ENCODE measurements at places on chromosomes 11 and 22. TPM values are rescaled to one million over a fixed set of nuclear protein-coding genes. Genes with fewer than 3 reads are reported as not detected.

- DNase-seq, result no peak
Measured at GRCh38 chr11:27444801-27445215, 27.8 kb downstream of the LGR4 start.

DNA sequence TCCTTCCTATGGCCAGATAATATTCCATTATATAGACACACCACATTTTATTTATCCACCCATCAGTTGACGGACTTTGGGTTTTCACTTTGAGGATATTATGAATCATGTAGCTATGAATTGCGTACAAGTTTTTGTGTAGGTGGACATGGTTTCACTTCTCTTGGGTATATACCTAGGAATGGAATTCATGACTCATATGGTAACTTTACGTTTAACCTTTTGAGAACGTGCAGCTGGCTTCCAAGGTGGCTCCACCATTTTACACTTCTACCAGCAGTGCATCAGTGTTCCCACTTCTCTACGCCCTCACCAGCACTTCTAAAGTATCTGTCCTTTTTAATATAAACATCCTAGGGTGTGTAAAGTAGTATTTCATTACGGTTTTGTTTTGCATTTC is 112.0 kb downstream of the PLEKHA7 start:
- no peak for DNase-seq

- no peak for DNase-seq
Measured at GRCh38 chr11:96057502-96057901, 133.6 kb upstream of the MTMR2 start.

- DNase-seq, result no peak
Measured at GRCh38 chr11:21897752-21898151, 295.1 kb upstream of the ANO5 start.

- no peak for DNase-seq
Measured at GRCh38 chr11:135008412-135008811, 596.4 kb upstream of the B3GAT1 start.

The MIAT gene
- 0.34 TPM for total RNA-seq

The APOL5 gene
- total RNA-seq, result not detected

The RIMBP3C gene
- not detected for total RNA-seq

The OR2AG1 gene
- not detected for total RNA-seq

The MS4A15 gene
- total RNA-seq, result not detected

DNA sequence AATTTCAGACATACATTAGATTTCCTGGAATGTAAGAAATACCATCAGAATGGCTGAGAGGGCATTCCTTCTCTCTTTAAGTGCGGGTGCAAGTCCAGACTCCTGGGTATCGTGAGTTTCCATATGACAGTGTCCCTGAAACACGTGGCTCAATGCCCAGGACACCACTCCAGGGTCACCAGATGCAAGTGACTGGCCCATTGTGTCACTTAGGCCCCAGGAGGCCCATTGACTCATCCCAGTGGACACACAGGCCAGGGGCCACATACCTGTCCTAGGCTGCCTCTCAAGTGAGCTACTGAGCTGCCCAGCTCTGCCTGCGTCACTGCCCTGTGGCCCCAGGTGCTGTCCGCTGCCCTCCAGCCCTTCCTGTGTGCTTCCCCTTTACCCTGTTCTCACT is 18.5 kb downstream of the FBLN1 start:
- DNase-seq, result no peak

The TEAD1 gene
- 147 TPM for total RNA-seq

DNA sequence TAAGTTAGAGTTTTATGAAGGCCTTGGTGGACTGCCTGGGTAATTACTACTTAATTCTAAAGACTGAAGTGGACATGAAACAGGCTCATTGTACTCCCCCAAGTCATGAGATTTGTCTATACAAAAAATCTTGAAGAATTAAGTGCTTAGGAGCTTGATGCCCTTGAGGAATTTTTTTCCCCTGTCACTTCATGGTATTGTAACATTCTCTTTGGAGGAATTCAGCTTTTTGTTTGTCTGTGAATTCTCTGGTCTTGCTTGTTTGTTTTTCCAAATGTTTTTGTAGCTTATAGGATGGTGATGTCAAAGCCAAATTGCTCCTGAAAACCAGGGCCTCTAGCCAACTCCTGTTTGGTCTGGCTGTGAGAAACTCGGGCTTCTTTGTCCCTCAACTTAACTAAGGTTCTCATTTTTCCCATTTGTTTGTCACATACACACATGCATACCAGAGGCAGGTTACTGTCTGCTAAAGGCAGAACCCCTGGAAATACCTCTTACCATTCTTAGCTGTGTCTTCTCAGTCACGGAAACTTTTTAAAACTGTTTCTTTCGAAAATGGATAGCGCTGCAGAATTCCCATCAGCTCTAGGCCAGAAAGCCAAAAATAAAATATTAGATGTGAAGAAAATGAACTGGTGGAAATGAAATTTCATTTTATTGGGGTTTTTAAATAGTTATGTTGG is 66.9 kb downstream of the AMOTL1 start:
- no peak for DNase-seq

DNA sequence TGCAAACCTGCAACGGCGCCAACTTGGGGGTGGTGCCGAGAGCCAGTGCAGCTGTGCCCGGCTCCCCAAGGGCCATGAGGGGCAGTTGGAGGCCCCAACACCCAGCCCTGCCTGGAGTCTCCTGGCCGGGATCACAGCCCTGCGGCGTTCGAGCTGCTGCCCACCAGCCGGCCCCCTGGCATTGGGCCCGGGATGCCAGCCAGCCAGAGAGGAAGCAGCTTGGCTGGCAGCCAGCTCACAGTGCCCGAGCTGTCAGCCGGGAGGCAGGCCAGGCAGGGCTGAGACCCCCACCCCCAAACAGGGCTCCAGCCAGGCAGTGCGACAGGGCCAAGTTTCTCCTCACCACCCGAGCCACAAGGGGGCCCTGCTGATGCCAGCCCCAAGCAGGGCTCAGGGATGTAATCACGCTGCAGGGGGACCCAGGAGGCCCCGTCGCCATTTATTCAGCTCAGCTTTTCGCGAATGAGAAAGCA is 26.0 kb upstream of the TCF20 start:
- no peak for DNase-seq

The CCDC188 gene
- total RNA-seq, result 1.4 TPM

DNA sequence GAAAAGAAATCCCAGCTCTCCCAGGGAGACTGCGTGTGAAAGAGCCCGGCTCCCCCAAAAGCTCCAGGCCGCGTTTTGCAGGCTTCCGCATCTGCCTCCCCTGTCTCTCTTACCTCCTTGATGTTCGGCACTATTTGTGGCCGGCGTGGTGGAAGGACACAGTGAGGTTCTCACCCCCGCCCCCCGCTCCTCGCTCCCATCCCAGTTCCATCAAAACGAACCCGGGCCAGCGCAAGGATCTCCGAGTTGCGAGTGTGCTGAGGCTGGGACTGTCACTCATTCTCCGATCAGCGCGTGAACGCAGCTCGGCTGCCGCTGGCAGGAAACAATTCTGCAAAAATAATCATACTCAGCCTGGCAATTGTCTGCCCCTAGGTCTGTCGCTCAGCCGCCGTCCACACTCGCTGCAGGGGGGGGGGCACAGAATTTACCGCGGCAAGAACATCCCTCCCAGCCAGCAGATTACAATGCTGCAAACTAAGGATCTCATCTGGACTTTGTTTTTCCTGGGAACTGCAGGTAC is at the start of gene NCAM1:
TSS of gene NCAM1 (plus strand) at position 275 of the 523 bp plus-strand sequence.
- DNase-seq, result no peak

The SLC37A2 gene
- 7.6 TPM for total RNA-seq

The KREMEN1 gene
- 14.6 TPM for total RNA-seq

The FGF4 gene
- not detected for total RNA-seq

The CEND1 gene
- 0.42 TPM for total RNA-seq

All from esophagus muscularis mucosa (tissue), 4 donors.